ENCODE measurements at places on chromosomes 7 and 10.
A peak's percentile ranks its signal among the peaks of the same experiment; 100 is the strongest.

GRCh38 chr7:27083646-27084045 is 12.2 kb downstream of the HOXA1 start:
- no peak for DNase-seq

- DNase-seq: no peak
Measured at GRCh38 chr10:19588608-19589007, 227.6 kb upstream of the PLXDC2 start.

DNA sequence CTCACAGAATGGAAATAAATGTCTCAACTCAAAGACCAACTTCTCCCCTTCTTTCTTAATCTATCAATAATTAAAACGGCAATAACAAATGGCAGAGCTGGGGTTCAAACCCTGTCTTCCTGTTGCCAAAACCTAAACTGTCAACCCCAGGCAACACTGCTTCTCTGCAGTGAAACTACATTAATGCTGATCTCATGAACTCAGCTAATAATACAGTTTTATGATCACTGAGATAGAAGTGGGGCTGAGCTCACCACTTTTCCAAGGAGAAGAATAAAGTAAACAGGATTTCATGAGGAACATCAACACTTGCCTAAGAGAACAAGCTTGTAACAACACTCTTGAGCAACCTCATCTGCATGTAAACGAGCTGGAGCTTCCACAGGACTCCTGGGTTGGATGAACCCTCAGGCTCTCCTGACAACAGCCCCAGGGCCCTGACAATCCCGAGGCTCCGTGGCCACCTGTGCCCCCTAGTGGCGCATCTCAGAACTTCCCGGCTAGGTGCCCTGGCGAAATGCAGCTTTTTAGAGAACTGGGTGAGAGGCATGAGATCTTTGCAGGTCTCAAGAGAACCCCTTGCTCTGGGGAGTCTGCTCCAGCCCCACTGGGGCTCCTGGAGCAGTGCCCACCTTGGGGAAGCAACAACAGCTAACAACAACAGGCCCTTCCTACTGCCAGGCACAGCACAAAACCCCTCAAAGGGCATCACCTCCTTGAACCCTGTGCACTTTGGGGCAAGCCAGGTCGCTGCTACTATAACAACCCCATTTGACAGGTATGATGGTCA is 169.3 kb downstream of the SH3PXD2A start:
- DNase-seq: no peak

- DNase-seq: no peak
Measured at GRCh38 chr7:93923942-93924341, 2.4 kb downstream of the GNG11 start.

GRCh38 chr7:92740700-92741126 is 95.7 kb downstream of the CDK6 start:
- DNase-seq: no peak

GRCh38 chr10:71790749-71791440 is 17.6 kb upstream of the VSIR start:
- DNase-seq: no peak

- no peak for DNase-seq
Measured at GRCh38 chr7:132394283-132395198, 181.7 kb downstream of the PLXNA4 start.

- DNase-seq: no peak
Measured at GRCh38 chr10:97805096-97805884, 33.5 kb upstream of the SFRP5 start.

DNA sequence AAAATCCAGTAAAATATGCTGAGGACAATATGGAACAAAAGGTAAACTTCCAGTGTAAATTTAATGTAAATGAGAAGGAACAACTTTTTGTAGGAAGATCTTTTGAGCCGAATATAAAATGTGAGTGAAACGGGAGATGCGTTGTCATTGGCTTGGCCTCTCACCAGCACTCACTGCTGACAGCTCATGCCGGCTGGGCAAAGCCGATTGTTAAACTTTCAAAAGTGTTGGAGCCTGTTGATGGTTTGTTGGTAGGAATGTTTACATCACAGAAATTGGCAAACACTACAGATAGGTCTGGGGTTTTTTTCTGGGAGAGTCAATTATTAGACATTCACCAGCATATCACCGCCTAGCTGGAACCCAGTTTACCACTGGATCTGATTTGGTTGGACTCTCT is 6.1 kb downstream of the PSTK start:
- DNase-seq: no peak

- DNase-seq: no peak
Measured at GRCh38 chr7:80634505-80634904, 3.9 kb upstream of the CD36 start.

DNA sequence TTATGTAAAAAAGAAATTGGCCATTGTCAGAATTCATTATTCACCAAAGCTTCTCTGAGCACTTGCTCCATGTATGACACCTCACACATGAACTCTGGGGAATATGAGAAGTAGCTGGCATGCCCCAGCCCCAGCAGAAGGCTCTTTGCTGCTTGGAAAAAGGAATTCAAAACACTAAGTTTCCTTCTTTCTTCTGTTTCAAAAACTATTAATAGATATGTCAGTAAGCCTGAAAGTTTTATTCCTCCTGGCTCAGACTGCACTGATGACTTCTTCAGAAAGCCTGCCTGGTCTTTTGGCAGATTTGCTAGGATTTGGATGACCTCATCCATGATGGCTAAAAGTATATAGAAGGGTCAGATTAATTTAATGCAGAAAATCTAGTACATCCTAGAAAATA is 511.0 kb downstream of the GFRA1 start:
- DNase-seq: no peak

- peak; percentile 45 for DNase-seq
Measured at GRCh38 chr10:59865101-59865500, 41.3 kb downstream of the CCDC6 start.

DNA sequence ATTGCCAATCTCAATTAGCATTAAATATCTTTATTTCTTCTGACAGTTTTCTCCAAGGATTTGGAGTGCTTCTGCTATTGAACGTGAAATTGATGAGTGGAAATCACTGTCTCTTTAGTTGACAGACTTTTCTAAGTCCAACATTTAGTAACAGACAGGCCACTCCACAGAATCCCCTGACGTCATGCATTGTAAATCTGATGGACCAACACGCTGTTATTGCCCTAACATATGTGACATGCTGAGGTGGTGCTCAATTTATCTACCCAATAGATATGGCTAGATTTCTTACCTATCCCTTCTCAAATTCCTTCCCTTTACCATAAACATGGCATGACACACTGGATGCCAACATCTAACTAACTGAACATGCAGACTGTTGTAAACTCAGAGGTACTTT is 240.6 kb upstream of the DGKB start:
- no peak for DNase-seq

- no peak for DNase-seq
Measured at GRCh38 chr10:6877336-6877721, 297.3 kb upstream of the PRKCQ start.

DNA sequence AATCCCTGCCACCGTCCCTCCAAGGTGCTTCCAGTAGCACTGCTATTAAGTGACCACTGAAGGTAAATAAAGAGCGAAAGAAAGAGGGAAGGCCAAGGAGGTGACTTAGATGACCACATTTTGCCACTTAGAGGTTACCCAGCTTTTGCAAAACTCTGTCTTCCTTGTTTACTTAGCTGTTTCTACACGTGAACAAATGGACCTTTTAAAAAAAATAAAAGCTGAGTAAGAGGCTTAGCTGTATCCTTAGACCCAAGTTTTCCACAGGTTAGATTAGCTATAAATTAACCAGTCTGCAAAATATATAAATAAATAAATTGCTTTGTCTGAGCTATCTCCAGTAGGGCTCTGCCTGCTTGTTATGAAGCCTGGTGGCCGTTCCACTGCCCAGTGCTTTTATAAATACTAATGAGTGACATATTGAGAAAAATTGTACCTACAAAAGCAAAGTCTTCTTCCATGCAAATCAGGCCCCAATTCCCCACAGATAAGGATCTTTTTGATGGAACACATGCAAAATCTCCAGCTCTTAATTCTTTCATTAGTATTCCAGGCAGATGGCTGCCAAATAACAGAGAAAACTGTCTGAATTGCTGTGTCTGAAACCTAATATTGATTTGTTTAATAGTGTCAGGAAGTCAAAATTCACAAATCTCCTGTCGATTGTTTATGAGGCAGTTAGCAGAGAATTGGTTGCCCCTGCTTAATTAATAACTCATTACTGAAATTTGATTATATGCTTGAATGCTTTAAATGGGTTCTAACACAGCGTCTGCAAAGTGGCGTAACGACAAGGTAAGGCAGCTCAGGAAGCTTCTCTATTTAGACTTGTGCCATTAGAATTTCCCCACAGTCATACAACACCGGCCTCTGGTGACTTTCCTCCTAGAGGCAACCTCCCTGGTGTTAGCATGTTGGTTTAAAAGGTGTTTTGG is 176.7 kb downstream of the EMX2 start:
- DNase-seq: no peak

DNA sequence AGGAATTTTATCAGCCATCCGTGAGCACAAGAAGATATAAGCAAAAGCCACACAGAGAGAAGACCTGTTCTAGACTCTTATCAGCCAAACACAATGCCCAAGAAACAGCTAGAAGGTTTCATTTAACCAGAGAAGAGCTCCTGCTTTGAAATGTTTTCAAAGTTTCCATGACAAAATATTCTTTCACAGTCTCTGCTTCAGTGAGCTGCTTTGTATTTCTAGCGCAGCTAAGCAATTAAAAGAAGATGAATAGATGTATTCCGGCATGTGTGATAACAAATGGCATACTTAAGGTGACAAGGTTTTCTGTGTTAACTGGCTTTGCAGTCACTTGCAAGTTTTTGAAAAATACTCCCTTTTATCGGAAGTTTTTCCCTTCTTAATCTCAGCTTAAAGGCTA is 78.9 kb upstream of the NXPH1 start:
- DNase-seq: no peak

- no peak for DNase-seq
Measured at GRCh38 chr7:78530351-78530750, 731.8 kb downstream of the PHTF2 start.

DNA sequence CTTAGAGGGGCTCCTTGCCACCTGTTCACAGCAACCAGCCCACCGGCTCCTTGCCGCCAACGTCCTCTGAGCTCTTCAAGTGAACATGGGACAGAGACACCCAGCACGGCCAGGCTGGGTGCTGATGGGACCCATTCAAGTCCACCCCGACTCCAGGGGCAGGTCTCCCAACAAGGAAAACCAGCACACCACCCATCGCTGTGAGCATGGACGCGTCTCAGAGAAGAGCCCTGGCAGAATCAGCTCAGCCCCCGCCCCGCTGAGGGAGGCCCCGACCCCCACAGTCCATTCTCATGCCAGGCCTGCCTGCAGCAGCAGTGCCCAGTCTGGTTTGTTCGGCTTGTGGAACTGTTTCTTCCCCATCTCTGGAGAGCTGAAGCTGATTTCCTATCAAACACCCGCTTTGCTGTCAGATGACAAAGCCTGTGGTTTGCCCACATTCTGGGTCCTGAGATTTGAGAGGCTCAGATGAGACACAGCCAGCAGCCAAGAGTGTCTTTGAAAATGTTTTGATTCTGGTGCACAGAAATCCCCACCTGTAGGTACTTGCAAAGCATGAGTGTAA is 216.6 kb downstream of the ZMYND11 start:
- no peak for DNase-seq

DNA sequence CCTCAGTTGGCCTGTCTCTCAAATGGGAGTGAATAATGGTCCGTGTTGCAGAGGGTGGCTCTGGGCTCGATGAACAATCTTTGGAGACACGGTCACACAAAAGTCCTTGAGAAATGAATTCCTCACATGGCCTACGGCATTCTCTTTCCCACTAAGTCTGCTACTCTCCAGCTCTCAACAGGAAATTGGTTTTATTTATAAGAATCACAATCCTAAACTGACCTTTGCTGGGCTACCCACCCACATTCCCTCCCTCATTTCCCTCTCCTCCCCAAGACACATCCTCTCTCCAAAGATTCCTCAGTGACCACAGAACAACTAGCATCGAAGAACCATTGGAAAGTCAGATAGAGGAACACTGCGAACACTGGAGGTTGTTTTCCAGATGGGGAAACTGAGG is 4.7 kb downstream of the AFAP1L2 start:
- no peak for DNase-seq

- DNase-seq: no peak
Measured at GRCh38 chr7:12687718-12688171, 312 bp downstream of the ARL4A start.

DNA sequence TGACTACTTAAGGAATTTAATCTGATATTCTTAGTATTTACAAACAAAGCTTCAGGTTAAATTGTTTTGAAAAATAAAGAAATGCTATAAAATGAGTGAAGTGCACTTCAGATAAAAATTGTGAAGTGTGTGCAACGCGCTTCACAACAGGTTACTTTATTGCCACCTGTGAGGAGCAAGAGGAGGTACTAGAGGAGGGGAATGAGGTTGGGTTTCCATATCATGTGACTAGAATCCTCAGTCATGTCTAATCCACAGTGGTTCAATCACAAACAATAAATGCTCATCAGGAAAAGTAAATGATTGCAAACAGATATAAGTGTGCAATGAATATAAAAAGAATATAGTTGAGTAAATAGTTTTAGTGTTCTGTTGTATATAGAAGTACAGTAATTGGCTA is 34.5 kb upstream of the CD36 start:
- DNase-seq: no peak

GRCh38 chr10:98168147-98168546 is 33.7 kb downstream of the R3HCC1L start:
- DNase-seq: no peak

GRCh38 chr7:87106974-87107612 is 45.2 kb upstream of the DMTF1 start:
- no peak for DNase-seq

- DNase-seq: no peak
Measured at GRCh38 chr7:151139071-151139790, 28.3 kb downstream of the GBX1 start.

DNA sequence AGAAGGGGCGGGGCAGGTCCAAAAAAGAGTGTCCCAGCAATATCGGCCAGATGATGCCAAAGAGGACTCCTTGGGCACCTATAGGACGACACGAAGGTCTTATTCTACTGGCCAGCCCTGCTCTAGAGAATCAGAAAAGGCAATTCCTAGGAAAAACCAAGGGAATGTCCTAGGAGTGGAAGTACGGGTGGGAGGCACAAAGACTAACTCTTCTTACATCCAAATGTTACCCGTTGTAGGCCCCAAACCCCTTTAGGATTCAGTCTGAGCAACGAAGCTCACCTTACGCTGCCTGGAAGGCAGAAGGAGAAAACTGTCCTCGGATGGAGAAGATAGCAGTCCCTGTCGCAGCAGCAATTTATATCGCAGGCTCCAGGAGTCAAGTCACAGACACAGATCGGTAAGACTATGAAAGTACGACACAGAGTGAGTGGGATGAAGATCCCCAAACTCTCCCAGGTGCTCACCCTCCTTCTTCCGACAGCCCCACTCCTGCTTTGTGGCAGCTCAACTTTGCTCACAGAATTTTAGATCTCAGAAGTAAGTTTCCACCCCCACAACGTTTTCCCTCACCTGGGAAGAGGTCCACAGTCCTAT is 558 bp downstream of the TCTN3 start:
- no peak for DNase-seq

DNA sequence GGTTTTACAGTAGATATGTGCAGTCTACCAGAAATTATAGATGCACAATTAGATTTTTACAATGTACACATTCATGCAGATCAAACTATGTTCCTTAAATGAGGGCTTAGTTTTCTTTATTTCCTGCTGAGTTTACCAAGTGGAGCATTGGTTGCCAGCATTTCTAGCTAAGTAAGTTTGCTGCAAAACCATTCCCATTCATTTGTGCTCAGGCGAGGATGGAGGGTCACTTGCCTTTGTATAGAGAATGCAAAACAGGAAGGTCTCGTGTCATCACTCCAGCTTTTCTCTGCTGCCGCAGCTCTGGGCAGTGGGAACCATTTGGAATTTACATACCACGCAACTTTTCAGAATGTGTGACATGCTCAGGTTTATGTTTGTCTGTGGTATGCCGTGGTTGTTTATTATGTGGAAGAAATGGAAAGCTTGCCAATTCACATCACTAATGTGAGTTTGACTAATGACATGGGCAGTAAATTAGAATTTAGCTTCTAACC is 198.6 kb downstream of the TRIL start:
- no peak for DNase-seq
